ENCODE measurements at places on chromosomes 1 and 21. TPM values are rescaled to one million over a fixed set of nuclear protein-coding genes. Genes with fewer than 3 reads are reported as not detected.

- DNase-seq: no peak
These were observed 461.0 kb upstream of the NFIA start for GRCh38 chr1:60621368-60621851.

The TRAF3IP3 gene
- total RNA-seq: 351 TPM

DNA sequence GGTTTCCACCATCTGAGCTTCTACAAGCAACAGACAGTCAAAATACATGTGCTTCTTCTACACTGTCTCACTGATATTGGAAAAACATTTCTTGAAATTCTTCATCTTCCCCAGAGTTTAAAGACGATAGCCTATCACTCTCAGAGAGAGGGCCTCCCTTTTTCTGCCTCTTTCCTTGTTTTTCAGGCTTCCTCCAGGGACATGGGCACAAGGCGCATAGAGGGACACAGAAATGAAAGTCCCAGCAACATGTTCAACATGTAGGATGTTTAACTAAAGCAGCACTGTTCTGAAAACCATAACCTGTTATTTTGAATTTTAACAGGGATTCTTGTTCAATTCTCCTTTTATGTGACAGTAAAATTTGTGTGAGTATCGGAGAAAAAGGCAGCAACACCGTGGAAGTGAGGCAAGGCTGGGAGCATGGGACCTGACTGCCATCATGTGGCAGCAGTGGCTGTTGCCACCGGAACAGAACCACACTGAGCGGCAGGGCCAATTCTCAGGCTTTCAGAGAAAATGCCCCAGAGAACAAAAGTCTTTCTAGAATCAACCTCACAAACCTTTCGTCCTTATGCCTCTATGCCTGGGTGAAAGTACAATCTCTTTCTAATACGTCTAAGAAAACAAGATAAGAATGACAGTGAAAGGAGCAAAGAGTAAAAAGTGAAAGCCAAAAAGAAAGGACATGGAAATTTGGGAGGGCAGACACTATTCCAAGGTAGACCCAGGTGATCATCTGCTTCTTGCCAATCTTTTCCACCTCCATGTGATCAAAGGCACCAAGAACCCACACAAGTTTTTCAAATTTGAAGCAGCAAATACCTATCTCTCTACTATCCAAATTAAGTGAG, 54.5 kb downstream of the PCNX2 start:
- DNase-seq: no peak

The AGBL4 gene
- total RNA-seq: not detected

- no peak for DNase-seq
These were observed 20.5 kb downstream of the SLC19A2 start for GRCh38 chr1:169465281-169465680.

- no peak for DNase-seq
These were observed 2.7 kb upstream of the HSPG2 start for GRCh38 chr1:21939650-21940374.

The S100A16 gene
- total RNA-seq: not detected

- DNase-seq: peak; percentile 70
These were observed 743 bp downstream of the CD52 start for GRCh38 chr1:26318338-26319064.

DNA sequence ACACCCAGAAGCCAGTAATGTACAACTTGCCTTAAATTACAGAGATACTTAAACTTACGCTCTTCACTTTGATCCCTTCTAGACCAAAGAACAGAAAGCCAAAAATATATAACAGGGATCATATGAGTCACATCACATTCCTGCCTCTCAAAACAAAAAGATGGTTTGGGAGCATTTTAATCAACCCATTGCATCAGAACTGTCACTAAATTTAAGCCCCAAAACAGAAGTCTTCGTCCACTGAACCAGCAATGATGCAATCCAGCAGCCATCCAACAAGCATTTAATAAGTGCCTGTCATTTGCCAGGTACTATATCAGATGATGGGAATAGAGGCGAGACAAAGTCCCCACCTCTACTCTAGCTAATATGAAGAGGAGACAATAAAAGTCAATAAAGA, 42.7 kb upstream of the GLIS1 start:
- DNase-seq: no peak

The NBPF9 gene
- 18.6 TPM for total RNA-seq

GRCh38 chr1:32989160-32990050, 24.8 kb upstream of the RNF19B start:
- DNase-seq: peak; percentile 83

- no peak for DNase-seq
These were observed 30.8 kb downstream of the ASB17 start for GRCh38 chr1:75901371-75901770.

DNA sequence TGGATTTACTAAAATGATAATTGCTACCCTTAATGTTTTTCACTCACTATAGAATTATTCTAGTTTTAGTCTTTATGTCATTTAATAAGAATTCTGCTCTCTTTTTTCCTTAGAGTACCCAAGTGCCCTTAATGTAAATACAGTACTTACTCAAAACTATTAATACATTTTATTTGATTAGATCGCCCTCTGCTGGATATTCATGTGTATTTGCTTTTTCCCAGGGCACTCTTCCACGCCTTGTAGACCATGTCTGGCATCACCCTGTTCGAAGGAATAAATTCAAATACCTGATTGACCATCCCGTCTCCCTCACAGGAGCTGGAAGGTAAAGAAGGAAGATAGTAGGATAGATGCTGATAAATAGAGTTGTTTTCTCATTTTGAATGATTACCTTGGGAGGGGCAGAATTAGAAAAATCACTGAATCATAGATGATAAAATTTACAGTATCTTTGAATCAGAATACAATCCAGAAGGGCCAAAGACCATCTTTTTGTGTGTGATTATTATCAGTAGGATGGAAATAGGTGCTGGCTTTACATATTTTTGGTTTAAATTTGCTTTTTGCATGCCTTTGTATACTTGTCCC, 4.1 kb downstream of the AXDND1 start:
- DNase-seq: no peak

- no peak for DNase-seq
These were observed at the start of gene NKAIN1 for GRCh38 chr1:31239653-31240241. NKAIN1 (minus strand) TSS chr1:31239887; CDS start chr1:31239547, 340 bp downstream.

The TENT5C gene
- 41.6 TPM for total RNA-seq

GRCh38 chr1:111591937-111592336, 27.7 kb upstream of the RAP1A start:
- DNase-seq: no peak

- no peak for DNase-seq
These were observed 298.8 kb upstream of the LYPLAL1 start for GRCh38 chr1:218874801-218875400.

DNA sequence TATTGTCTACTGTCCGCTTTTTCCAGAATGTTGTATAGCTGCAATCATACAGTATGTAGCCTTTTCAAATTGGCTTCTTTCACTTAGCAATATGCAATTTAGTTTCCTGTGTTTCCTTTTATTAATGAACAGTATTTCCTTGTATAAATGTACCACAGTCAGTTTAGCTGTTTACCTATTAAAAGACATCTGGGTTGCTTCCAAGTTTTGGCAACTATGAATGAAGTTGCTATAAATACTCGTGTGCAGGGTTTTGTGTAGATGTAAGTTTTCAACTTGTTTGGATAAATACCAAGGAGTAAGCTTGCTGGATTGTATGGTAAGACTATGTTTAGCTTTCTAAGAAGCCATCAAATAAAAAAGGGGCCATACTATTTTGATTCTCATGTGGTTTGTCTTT, 24.4 kb upstream of the KCNJ6 start:
- no peak for DNase-seq

- no peak for DNase-seq
These were observed 22.6 kb upstream of the RAB3GAP2 start for GRCh38 chr1:220294846-220295301.

GRCh38 chr1:160720356-160721085, 8.9 kb upstream of the CD48 start:
- no peak for DNase-seq

GRCh38 chr1:38814444-38814983, 45.1 kb downstream of the RRAGC start:
- DNase-seq: no peak

The GPR25 gene
- 0.35 TPM for total RNA-seq
